ENCODE measurements at places on chromosomes 2 and 18.
A peak's percentile ranks its signal among the peaks of the same experiment; 100 is the strongest.

- no peak for DNase-seq
These were observed 210.7 kb upstream of the COPS8 start for GRCh38 chr2:236874866-236875481.

DNA sequence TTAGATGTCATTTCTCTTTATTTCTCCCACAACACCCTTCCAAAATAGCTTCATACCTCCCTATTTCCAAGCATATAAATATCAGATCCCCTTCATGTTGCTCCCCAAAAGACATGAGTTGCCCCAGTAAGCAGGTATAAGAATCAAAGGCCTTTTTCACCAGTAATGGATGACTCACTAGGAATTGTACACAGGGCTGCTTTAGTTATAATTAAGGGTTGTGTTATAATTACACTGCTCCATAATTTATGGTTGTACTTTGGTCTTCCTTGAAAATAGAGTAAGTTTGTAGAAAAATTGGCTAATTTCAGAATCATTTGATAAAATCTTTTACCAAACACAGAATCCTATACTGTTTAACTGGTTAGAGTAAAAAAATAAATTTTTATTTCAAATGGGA lies 8.8 kb upstream of the AQP4 start:
- no peak for DNase-seq

DNA sequence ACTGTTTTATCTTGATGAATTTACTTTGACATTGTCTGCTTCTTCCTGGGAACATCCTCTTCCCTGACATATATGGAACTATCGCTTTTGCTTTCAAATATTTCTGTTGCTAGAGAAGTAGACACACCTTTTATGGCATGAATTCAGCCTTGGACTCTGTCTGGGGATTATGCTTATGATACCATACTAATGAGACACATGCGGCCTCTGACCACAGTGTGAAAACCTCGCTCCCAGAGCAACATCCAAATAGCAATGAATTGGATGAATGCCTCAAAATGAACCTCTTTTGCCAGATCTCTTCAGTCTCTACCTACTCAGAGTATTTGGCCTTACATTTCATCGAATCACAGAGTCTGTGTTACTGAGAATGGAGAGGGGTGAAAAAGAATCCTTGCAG lies 70.9 kb downstream of the PIEZO2 start:
- DNase-seq: no peak

DNA sequence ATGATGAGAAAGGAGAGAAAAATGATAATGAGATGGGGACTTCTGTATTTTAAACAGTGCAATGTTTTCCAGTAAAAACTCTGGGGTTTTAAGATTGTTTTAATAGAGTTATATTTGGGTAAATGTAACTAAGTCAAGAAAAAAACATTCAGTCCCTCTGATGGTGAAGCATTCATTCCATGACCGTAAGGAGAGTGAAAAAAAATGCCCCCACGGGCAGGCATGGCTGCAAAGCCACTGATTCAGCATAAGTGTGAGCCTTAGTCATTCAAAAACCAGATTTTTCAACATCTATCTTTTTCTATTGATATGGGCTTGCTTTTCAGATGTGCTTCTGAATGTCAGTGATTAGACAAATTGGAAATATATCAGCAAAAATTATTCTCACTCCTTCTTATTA lies 957.8 kb downstream of the SLC4A3 start:
- DNase-seq: no peak

DNA sequence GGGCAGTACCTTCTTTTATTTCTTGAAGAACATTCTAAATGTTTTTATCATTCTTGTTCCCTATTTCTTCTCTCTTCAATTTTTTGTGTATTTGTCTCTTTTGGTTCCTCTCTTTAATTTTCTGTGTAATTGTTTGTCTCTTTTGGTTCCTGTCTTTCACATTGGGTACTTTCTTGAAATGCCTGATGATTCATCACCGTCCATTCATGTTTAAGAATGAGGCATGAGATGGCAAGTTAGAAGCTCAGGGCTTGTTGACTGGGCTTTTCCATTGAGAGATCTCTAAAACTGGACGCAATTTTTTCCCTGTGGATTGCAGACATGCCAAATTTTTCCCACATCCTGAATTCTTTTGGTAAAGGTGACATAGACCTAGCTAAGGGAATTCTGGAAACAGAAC lies 33.7 kb upstream of the IL1R2 start:
- no peak for DNase-seq

GRCh38 chr2:204228169-204228886 lies 291.8 kb downstream of the ICOS start:
- no peak for DNase-seq

- no peak for DNase-seq
These were observed 107.7 kb upstream of the RAB27B start for GRCh38 chr18:54720620-54721019.

GRCh38 chr2:176455816-176456291 lies 186.6 kb downstream of the MTX2 start:
- DNase-seq: peak; percentile 83

GRCh38 chr18:22210311-22210754 lies 40.9 kb downstream of the GATA6 start:
- DNase-seq: no peak

DNA sequence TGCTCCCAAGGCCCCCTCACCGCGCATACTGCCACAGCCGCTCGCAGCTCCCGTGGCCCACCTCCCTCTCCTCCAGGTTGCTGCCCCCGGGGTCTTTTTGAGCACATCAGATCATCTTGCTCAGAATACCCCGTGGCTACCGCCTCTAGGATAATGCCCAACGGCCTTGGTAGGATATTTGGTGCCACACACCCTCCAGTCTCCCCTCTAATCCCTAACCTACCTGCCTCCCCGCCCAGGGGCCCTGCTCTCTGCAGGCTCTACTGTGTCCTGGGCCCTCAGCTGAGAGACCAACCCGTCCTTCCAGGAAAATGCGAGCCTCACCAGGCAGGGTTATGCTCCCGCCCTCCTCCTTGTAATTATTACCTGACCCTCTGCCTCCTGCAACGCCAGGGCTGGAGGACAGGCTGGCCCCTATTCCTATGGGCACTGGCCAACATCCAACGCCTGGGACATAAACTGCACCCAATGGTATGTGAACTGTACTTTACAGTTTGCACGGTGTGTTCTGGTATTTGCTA lies 1.5 kb upstream of the MTCL1 start:
- no peak for DNase-seq

GRCh38 chr2:167862782-167863181 lies 384.6 kb downstream of the STK39 start:
- DNase-seq: no peak

DNA sequence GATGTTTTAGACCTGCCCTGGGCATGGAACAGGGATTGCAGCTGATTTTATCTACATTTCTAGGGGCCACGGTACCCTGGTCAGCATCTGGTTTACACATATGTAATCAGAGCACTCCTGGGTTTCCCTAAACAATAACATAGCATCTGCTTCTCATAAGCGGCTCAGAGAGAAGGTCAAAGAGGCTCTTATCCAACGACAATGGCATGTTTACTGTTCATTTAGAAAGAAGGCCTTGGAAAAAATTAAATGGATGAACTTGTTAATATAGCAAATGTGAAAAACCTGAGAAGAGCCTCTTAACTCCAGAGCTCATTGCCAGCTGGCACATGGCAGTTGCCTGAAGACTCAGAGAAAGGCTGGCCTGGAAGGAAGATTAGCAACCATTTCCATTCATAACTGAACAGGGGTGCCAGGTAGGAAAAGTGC lies 202.8 kb upstream of the THUMPD2 start:
- no peak for DNase-seq

- no peak for DNase-seq
These were observed 243.9 kb downstream of the AFF3 start for GRCh38 chr2:99898336-99899048.

- DNase-seq: no peak
These were observed 19.2 kb upstream of the XPO1 start for GRCh38 chr2:61557381-61557780.

DNA sequence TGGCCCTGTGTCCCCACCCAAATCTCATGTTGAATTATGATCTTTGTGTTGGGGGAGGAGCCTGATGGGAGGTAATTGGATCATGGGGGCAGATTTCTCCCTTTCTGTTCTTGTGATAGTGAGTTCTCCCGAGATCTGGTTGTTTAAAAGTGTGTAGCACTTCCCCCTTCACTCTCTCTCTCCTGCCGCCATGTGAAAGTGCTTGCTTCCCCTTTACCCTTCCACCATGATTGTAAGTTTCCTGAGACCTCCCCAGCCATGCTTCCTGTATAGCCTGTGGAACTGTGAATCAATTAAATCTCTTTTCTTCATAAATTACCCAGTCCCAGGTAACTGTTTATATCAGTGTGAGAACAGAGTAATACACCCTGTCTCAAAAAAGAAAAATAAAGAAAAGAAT lies 25.5 kb downstream of the LRRFIP1 start:
- DNase-seq: no peak

DNA sequence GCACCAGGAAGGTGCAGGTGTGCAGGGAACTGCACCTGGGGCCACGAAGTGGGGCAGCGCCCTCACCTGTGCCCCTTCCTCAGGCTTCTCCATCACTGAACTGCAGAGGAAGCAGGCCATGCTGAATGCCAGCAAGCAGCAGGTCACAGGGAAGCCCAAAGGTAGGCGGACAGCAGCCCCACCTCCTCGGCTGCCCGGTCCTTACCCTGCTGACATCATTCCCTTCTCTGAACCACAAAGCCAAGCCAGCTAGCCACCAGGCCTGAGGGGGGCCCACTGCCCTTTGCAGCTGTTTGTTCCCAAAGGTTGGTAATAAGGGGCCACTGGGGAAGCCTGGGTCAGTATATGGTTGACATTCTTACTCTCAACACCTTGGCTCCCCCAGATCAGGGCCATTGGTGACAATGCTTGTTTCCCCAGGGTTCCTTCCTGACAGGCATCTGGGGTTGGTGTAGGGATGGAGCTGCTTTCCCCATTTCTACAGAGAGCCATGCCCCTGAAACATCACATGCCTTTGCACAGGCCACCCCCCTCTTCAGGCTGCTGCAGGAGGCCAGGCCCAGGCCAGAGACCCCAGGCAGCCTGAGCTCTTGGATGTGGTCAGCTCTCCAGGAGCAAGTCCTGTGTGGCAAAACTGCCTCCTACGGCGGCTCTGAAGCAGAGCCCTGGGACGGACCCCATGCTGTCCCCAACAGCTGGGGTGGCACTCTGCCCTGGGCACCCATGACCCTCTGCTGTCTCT lies 47.8 kb downstream of the FAM168B start:
- peak; percentile 51 for DNase-seq

GRCh38 chr2:128689971-128690370 lies 371.3 kb upstream of the HS6ST1 start:
- DNase-seq: no peak

DNA sequence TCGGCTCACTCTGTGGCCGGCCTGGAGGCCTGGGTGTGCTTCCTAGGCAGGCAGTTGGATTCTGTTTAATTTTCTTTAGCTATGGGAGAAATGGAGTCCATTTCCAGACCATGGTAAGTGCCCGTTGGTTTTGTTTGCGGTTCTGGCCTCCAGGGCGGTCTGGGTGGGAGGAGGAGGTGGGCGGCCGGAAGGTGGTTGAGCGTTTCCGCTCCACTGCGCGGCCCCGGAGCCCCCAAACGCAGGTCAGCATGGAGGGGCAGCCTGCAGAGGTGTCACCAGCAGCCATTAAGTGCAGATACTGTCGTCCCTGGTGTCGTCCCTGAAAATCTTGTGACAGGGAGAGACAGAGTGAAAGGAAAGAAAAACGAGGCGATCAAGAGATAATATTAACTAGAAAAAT lies 303.9 kb downstream of the GBX2 start:
- DNase-seq: no peak

DNA sequence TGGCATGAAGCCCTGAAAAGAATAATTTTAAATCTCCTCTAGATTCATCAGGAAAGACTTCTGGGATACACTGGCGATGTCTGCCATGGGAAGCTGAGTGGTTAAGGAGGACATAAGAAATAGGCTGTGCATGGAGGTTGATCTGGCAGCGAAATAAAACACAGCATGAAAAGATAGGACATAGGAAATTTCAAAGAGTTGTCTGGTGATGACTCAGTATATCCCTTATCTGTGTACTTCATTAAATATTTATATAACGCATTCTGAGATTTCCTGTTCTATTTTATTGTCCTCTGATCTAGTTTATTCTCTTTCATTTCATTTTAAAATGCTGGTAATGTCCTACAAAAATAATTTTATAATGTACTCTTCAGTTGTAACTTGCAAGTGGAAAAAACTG lies 1337.3 kb upstream of the DDX18 start:
- no peak for DNase-seq

DNA sequence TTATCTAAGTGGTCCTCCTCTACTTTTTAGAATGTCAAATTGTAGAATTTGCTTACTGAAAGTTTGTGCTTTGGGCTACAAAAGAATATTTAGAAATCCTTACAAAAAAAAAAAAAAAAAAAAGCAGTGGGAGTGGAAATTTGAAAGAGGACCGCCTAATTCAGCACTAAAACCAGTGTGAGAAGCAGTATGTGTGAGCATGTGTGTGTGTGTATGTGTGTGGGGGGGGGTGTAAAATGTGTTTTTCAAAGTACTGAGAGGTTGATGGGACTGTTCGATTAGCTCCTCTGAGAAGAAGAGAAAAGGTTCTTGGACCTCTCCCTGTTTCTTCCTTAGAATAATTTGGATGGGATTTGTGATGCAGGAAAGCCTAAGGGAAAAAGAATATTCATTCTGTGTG lies at the start of gene VIT:
TSS of gene VIT (plus strand) at position 175 of the 400 bp plus-strand sequence. CDS start 19,664 bp downstream, outside the sequence.
- no peak for DNase-seq

DNA sequence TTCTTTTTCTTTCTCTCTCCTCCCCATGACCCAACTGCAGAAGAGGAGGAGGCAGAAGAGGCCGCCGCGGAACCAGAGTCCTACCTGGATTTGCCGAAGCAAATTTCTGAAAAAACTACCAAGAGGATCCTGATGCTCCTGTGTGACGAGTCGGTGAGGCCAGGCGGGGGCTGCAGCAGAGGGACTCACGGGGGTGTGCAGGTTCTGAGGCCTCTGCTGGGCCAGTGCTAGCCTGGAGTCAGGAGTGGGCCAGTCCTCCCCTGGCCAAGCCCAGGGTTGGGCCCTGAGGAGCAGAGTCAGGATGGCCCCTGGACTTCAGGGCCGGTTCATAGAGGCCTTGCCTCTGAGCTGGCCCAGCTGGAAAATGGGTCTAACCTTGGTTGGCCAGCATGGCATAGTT lies 29.3 kb downstream of the OTOF start:
- no peak for DNase-seq

GRCh38 chr2:2998971-2999370 lies 378.6 kb downstream of the EIPR1 start:
- DNase-seq: no peak

GRCh38 chr2:57990118-57990725 lies 56.4 kb upstream of the VRK2 start:
- no peak for DNase-seq

Measured in suprapubic skin (tissue), 4 donors.